ENCODE measurements at places on chromosomes 6 and 20. TPM values are rescaled to one million over a fixed set of nuclear protein-coding genes. Genes with fewer than 3 reads are reported as not detected.

DNA sequence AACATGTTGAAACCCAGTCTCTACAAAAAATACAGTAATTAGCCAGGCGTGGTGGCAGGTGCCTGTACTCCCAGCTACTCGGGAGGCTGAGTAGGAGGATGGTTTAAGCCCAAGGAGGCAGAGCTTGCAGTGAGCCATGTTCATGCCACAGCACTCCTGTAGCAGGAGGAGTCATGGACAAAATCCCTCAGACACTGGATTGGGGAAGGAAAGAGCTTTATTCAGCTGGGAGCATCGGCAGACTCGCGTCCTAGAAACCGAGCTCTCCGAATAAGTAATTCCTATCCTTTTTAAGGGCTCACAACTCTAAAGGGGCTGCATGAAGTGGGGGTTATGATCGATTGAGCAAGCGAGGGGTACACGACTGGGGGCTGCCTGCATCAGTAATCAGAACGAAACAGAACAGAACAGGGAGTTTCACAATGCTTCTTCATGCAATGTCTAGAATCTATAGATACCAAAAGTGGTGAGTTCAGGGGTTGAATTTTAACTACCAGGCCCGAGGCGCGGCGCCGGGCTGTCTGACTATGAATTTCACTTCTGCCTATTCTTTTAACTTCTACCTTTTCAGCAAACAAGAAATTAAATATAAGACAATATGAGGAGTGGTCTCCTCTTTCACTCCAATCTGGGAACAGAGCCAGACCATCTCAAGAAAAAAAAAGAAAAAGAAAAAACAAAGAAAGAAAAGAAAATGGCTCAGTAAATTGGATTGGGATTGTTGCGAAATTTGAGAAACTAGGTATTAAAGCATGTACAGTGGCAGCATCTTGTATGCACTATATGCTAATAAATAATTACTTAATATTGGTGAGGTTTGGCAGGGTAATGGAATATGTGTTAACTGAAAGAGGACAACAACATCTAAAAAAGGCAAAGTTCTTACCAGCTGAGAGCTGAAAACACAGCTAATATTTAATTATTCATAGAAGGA, 23.6 kb downstream of the HMGN4 start:
- no peak for DNase-seq

DNA sequence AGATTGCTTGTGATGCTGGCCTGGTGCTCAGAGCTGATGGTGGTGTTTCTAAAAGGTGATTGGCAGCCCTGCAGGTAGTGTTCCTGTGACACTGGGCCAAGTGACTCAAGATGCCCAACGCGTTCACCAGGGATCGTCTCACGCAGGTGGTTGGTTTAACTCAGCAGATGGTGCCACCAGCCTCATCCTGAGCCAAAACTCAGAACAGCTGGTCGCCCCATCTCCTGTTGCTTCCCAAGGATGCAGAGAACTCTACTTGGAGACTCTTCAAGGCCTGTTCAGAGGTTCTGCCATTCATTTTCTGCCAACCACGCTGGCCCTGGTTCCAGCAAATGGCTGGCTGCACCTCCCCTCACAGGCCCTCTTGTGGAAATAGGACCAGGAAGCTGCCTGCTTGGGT, 394.4 kb downstream of the CDH26 start:
- no peak for DNase-seq

DNA sequence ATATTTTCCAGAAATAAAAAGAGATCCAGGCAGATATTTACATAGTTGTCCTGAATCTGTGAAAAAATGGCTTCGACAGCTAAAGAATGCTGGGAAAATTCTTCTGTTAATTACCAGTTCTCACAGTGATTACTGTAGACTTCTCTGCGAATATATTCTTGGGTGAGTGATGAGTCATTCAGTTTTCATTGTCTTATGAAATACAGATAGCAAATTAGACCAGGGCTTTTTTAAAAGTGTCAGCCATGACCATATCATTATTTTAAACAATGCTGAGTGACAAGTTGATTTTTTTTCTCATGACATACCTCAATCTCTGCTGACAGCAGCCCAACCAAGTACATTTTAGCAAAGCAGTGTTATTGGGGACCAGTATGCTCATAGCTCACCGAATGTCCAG, 32.8 kb downstream of the TSPYL4 start:
- DNase-seq: no peak

DNA sequence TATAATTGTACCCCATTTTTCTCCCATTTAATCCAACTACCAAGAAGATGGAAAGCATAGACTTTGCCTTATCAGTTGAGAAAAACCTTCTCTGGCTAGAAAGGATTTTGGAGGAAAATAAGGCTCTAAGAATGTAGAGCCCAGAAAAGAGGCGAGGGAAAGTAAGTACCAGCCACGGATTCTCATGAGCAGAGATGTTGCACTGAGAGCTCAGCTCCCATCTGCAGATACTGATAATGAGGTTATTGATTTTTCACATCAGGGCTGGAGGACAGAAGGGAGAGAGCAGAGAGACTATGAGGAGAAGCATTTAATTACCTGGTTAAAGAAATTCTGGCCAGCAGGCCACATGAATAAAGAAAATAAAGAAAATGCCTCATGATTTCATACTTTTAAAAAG, 104.4 kb upstream of the FAM184A start:
- DNase-seq: no peak

DNA sequence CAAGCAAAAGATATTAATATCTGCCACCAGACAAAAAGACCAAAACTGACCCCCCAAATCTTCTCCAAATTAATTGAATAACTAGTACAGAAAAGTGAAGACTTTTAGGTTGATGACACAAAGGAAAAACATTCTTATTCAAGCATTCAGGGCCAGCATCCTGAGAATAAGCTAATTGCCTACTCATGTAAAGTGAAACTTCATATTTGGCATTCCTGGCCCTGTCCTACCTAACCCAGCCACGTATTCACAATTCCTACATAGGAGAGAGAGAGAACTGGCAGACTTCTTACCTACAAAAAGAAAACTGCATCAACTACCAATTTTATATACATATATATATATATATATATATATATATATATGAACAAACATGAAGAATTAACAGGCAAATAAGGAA, 4.9 kb upstream of the ASCC3 start:
- DNase-seq: no peak

DNA sequence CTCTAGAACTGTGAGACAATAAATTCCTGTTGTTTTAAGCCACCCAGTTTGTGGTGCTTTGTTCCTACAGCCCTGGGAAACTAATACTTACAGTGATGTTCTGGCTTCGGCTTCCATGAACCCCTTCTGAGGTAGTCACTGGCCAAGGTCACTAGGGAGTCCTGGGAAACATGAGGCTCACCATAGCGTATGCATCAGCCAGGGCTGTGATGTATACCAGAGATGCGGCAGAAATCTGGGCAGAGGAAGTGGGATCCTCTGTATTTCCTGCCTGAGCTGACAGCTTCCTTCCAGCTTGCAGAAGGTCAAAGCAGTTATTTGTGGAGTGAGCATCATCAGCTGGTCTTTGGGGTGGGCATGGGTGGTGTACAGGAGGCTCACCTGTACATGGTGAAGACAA, 27.9 kb downstream of the KAT14 start:
- no peak for DNase-seq

DNA sequence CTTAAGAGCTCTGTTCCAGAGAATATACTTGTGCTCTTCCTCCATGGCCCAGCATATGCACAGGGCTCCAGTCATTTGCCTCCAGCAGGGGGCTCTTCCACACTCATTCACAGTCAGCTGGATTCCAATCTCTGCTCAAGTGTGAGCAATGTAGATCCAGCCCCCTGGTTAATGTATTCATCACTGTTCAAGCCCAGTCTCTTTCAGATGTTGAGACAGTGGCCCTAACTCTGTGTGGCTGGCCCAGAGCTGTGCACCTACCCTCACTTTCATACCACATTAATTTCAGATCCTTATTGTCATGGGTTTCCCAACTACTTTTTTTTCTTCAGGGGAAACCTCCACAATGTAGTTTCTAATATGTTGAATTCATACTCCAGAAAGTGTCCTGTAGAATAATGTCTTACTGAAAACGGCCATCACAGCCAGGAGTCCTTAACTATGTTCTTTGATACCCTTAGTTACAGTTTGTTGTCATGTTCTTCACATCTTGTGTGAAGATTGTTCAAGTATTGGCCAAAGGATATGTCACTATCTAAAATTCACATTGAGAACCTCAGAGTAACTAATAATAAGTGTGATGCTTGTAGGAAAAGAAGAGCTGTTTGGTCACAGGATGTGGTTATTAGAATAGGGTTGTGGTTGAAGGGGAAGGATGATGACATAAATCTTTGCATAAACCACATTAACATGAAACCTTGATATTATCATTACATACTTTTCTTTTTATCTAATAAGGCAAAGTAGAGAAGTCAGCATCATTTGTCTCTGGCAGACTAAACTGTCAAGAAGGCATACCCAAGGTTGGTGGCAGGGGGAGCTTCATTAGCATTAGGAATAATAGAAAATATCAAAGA, 14.4 kb upstream of the HLA-DQA1 start:
- DNase-seq: no peak

Gene LST1
- 8.3 TPM for polyA plus RNA-seq

All from hindlimb muscle (tissue), 1 donor.